ENCODE measurements at places on chromosomes 1 and 21. TPM values are rescaled to one million over a fixed set of nuclear protein-coding genes. Genes with fewer than 3 reads are reported as not detected.
A peak's percentile ranks its signal among the peaks of the same experiment; 100 is the strongest.

Gene LCE1E
- total RNA-seq, result 4.3 TPM

GRCh38 chr21:16195538-16195910 is 465.7 kb downstream of the USP25 start:
- peak; percentile 25 for DNase-seq

DNA sequence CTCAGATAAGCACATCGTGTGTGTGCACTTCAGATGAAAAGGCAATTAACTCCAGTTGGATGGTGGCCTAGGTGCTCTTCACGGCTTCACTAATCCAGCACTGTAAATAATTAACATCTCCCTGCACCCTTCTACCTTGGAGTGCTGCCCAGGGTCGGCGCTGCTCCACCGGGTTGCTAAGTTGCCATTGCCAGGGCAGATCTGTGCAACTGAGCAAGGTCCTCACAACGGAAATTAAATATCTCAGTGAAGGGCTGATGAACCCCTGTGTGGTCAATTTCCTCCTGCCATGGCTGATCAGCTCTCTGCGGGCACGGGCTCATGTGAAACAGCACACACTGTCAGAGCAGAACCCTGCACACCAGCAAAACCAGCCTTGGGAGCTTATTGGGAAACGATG is 63.2 kb downstream of the SYDE2 start:
- peak; percentile 23 for DNase-seq

Gene SSX2IP
- 11.3 TPM for total RNA-seq

- no peak for DNase-seq
These were observed 8.7 kb downstream of the LAPTM5 start for GRCh38 chr1:30748699-30749401.

Gene NR1I3
- total RNA-seq, result not detected

DNA sequence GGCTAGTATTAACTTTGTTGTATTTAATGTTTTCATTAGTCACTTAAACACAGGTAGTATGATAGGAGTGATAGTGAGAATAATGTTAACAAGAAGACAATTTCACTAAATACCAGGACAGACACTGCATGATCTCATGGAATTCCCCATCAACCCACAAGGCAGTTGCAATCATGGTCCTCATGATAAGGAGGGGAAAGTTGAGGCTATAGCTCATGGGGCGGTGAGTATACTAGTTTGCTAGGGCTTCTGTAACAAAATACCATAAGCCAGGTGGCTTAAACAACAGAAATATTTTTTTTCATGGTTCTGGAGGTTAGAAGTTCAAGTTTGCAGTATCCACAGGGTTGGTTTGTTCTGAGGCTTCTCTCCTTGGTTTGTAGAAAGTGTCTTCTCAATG is 115.8 kb downstream of the DSCAM start:
- DNase-seq, result no peak

GRCh38 chr1:214296860-214297745 is 16.1 kb downstream of the SMYD2 start:
- DNase-seq, result peak; percentile 46

DNA sequence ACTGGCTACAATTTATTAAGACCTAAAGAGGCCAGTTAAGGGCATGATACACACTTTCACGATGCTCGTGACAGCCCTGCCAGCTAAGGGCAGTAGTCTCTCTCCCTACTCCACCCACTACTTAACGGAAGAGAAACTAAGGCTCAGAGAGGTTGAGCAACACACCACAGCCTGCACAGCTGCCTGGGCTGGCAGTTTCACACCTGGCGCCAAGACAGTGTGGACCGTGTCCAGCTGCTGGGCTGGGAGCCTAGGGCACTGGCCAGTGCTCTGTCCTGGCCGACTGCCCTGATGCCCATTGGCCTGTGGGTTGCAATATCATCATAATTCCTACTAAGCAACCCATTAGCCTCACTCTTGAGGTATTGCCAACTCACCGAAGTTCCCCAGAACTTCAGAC is 27.6 kb downstream of the TENT5C start:
- DNase-seq, result no peak

- peak; percentile 14 for DNase-seq
These were observed 33.7 kb downstream of the PTP4A2 start for GRCh38 chr1:31904339-31905092.

DNA sequence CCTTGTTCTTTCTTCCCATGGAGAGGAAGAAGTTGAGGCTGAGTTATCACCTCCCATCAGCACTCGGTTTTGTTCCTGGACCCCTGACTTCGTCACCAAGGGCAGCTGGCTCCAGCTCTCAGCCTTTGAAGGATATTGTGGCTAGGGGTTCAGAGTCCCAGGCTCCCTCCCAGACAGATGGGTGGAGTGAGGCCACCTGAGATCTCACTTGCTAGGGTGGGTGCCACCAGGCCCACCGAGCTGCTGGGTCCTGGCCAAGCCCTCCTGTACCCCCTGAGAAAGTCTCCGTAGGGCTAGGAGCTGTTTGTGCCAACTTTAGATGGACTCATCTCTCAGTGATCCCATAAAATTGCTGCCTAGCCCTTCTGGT is 6.9 kb downstream of the MX2 start:
- DNase-seq, result no peak

- no peak for DNase-seq
These were observed 62.4 kb downstream of the RERE start for GRCh38 chr1:8754993-8755392.

- no peak for DNase-seq
These were observed 85.8 kb upstream of the TMPRSS2 start for GRCh38 chr21:41593760-41594138.

GRCh38 chr1:40625076-40625475 is 40.4 kb downstream of the RIMS3 start:
- peak; percentile 37 for DNase-seq

DNA sequence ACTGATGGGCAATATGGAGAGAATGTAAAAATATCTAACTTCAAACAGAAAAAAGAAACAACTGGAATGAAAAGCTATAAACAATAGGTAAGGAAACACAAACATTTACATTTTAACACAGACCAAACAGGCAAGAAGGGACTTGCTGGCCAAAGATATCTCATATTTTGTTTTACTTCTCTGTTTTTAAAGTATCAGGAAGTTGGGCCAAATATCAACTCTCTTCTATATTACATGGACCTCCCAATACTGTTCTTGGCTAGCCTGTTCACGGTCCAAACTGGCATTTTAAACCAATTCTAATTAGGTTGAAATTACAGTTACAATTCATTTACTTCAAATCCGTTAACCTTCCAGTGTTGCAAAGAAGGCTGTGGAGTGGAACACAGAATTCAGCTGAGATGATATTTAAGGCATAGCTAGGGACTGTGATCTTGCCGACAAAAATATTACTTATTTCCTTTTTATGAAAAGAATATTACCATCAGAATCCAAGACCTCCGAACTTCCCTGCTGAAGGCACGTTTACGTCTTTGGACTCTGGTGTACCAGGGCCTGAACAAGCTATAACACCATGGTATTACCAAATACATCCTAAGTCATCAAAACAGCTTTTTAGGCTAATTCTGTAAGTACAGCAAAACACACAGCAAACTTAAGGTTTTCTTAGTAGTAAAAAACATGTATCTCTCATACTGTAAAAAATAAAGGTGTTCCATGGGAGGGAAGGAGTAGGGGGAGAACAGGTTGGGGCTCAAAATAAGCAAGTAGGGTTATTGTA is 165.4 kb downstream of the RUNX1 start:
- DNase-seq, result no peak

Gene RGS4
- 0.33 TPM for total RNA-seq

- no peak for DNase-seq
These were observed 436.3 kb upstream of the RUNX1 start for GRCh38 chr21:35485364-35485763.

GRCh38 chr1:36602184-36602583 is 119.5 kb upstream of the CSF3R start:
- no peak for DNase-seq

- DNase-seq, result no peak
These were observed 7.5 kb downstream of the TMEM125 start for GRCh38 chr1:43277116-43277876.

DNA sequence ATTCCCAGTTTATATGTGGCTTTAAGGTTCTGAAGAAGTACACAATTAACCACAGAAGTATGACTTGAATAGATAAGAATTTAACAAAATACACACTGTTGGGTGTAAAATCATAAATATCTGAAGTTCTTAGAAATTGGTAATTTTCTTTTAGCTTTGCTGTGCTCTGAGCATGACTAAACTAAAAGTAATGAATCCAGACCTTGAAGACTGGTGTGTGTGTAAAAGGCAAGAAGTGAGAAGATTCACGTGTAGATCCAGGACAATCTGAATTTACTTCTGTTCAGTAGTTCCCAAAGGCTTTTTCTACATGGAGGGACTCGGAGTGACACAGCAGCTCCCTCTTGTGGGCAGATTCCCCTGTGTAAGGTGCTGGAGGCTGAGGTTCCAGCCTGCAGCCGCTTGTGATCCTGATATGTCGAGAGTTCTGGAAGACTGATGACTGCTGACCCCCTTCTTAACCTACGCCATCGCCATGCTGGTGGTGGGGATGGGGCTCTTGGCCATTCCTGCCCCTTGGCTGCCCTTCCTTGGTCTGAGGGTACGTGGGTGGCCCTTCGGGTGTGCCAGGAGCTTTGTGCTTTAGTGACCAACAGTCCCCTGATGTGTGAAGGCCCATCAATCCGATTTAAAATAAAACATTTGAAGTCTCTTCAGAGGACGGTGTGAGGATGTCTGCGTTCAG is 62.7 kb downstream of the ADARB1 start:
- DNase-seq, result peak; percentile 69

GRCh38 chr1:19287436-19288185 is 959 bp downstream of the AKR7A3 start:
- DNase-seq, result no peak

Gene KCND3
- total RNA-seq, result 3.3 TPM

GRCh38 chr1:199743227-199743626 is 284.3 kb upstream of the NR5A2 start:
- DNase-seq, result peak; percentile 53

DNA sequence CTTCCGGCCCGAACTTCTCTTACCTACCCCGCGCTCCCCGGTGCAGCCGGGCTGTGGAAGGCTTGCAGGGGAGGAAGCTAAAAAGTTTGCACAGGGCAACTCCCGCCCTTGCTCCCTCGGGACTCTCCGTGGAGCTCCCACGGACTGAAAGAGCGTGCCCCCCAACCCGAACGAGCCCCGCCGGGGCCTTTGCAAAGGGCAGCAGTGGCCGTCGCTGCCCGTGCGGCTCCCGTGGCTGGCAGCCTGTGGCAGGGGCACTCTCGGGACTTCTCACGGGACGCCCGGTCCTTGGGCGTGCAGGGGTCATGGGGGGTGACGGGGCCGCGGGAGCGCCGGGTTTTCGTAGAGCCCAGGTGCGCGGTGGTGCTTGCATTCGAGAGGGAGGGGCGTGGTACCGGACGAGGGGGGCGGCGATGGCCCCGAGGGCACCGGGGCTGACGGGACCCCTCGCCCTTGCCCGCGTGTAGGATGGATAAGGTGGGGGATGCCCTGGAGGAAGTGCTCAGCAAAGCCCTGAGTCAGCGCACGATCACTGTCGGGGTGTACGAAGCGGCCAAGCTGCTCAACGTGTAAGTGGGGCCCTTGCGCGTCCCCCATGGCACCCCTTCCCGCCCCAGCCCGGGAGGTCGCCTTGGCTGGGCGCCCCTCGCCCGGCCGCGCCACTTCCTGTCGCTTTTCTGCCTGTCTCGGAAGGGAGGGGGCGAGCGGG is 711 bp downstream of the GADD45A start:
- DNase-seq, result peak; percentile 51

GRCh38 chr1:39617488-39618049 is 21.9 kb downstream of the HEYL start:
- peak; percentile 13 for DNase-seq

GRCh38 chr1:214494706-214495105 is 56.7 kb downstream of the PTPN14 start:
- peak; percentile 78 for DNase-seq

Gene OR2T11
- not detected for total RNA-seq

- DNase-seq, result no peak
These were observed 56.9 kb downstream of the KRTAP19-8 start for GRCh38 chr21:30981403-30981802.

GRCh38 chr1:199550199-199551065 is 477.1 kb upstream of the NR5A2 start:
- DNase-seq, result no peak

DNA sequence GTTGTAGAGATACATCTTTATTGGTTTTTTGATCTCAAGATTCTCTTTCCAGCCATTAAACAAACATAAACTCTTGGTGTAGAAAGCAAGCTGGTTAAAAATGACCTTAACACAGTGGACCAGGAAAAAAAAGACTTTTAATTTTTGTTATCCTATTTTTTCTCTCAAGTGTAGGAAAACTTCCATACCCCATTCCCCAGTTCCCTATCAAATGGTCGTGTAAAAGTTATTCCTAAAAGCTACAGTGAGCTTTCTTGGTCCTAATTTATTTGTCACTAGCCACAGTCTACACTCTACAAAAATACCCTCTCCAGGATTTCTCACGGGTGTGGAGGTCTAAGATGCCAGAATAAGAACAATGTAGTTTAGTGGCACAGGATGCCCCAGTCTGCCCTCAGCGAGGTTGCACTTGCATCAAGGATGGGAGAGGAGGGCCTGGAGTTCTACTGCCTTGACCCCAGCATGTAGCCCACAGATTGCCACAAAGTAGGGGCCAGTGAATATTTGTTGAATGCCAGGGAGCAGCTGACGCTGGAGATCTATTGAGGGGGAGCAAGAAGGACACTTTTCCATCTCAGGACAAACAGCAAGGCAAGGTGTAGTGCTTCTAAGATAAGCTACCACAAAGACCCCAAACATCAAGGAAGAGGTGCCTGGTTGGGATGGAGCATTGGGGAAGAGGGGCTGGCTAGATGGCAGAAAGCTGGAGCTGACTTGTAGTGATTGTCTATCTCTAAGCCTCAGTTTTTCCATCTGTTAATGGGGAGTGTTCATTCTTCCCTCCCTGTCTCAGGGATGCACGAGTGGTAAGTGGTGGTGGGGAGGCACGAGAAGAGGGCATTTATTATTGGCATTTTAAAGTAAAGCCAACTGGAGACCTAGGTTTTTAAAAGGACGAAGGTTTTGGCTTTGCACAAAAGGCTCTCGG is 1.8 kb downstream of the MYCL start:
- DNase-seq, result no peak

- peak; percentile 92 for DNase-seq
These were observed 14.9 kb upstream of the IFNLR1 start for GRCh38 chr1:24201941-24202440.

Gene CYP4Z1
- total RNA-seq, result not detected

DNA sequence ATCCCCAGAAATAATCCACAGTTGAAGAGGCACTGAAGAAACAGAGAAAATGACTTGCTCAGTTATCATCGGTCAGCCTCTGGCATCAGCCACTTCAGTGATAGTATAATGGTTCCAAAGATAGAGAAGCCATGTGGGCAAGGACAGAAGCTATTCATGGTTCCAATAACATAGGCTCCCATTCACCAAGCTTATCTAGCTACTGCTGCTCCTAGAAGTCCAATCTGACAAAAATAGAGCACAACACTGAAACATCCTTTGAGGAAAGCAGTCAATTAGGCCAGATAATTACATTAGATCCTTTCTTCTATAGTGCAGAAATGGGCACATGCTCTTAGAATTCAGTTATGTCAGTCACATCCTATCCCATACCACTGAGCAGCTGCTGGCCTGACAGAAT is 33.5 kb upstream of the CRB1 start:
- DNase-seq, result no peak

Gene PRAMEF11
- total RNA-seq, result not detected

Gene LCE1D
- not detected for total RNA-seq

Gene CYP4A22
- total RNA-seq, result not detected

Measured in mammary epithelial cell (primary cell).